ENCODE measurements at places on chromosomes 1 and 21.

GRCh38 chr1:2314803-2315673 lies 76.3 kb downstream of the MORN1 start:
- DNase-seq = peak; percentile 61

DNA sequence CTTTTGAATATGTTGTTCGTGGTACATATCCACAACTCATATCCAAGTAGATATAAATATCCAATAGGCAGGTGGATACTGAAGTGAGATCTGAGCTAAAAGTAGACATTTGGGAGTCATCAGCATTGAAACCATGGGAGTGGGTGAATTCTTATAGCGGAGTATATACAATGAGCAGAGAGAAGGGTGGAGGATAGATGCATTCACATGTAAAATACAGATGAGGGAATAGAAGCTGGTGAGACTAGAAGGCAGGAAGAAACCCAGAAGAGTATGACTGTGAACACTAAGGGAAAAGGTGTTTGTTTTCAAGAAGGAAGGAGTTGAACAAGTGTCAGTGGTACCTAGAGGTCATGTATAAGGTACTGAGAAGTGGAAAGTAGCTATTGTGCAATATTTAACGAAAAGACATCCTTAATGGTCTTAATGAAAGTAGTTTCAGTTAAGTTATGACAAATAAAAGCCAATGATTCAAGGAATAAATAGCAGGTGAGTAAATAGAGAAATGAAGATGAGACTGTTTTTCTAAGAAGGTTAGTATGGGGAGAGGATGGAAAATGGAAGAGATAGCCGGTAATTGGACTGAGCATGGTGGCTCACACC lies 181.6 kb upstream of the CACYBP start:
- DNase-seq = no peak

GRCh38 chr1:37458551-37458950 lies 15.8 kb upstream of the ZC3H12A start:
- no peak for DNase-seq

- DNase-seq = no peak
Observed at GRCh38 chr1:159755451-159756007, 25.2 kb upstream of the DUSP23 start.

DNA sequence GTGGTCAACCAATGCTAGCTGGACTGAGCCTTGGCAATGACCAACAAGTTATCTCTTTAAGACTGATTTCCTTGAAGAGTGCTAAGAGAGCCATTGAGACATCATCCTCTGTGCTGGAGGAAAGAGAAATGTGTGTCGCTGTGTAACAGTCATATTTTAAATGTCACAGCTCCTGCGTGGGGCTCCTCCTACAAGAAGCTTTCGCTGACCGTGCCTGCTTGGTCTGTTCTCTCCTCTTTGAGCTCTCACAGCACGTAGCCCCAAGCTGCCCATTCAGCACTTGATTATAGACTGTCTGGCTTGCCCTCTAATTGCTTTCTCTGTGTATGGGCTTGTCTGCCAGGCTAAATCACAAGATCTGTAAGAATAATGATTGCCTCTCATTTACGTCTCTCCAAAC lies 221.3 kb downstream of the FOXD2 start:
- DNase-seq = no peak

GRCh38 chr1:184686540-184686939 lies 68.1 kb downstream of the EDEM3 start:
- DNase-seq = no peak

DNA sequence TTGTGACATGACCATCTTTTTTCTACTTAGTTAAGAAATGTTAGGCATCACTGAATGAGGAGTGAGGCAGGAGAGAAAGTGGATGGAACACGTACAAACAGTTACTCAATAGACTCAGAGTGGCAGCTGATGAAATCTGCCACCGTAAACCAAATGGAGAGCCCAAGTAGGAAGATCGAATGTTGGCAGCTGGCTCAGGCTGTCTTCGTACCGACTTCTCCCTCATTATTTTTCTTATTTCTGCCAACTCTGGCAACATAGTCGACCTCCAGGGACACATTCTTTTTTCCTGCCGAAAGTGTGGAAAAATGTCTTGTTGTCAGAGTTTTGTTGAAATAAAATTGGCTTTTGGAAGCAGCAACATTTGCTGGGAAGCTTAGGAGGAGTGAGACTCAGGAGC lies 143.3 kb downstream of the GREM2 start:
- DNase-seq = no peak

DNA sequence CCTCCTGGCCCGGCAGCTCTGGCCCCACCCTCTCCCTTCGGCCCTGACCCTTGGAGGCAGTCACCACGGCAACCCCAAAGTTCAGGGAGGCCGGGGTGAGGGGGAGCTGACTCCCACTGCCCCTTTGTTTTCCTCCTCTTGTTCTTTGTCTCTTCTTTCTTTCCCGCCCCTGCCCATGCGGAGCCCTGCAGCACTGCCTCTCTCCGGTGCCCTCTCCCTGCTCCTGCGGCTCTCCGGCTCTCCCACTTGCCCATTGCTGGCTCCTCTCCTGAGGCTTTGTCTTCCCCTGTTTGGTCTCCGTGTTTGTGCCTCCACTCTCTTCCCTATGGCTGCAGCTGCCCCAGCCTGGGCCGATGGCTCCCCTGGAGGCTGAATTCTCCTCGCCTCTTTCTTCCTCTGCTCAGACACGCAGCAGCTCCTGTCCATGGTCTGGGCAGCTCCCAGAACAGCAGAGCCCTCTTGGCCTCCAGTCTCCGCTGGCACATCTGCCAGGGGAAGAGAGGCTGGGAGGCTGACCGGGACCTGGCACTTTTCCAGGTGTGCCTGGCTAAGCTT lies 5.8 kb downstream of the CELSR2 start:
- DNase-seq = no peak

DNA sequence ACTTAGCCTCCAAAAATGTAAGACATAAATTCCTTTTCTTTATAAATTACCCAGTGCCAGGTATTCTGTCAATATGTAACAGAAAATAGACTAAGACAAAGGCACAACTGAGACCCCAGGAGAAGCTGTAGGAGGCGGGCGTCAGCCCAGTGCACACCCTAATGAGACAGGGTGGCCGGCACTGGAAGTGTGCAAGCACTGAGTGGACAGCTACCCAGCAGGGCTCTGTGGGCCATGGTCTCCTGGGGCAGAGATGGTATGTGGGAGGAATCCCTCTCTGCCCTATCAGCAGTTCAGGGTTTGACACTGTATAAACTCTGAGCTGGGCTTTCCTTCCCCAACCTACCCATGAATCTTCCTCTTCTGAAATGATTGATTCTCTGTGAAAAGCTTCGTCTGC lies 139.5 kb downstream of the GLIS1 start:
- no peak for DNase-seq

DNA sequence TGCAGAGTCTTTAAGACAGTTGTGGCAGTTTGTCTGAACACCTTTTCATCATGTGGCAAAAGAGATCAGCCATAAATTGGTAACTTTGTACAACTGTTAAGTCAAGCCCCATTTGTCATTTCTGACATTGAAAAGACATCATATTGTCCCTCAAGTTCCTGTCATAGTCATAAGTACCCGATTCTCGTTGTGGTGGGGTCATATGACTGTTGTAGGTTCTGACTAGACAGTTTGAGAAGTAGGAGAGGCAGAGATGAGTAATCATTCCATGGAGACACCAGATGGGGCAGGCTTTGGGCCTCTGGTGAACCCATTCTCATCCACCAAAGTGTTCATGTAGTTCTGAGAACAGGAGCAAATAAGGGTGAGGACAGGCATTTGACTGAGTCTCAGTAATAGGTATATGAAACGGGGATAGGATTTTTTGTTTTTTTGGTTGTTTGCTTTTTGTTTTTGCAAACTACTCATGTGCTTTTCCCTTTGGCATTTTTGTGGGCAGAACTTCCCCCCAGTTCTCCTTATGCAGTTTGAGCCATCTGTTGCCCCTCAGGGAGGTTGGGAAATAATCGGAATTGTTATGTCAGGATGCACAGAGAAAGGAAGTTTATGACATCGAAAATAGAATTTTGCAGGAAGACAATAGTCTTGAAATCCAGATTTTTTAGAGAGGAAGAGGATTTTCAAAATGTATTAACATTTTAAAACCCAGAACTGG lies 86.9 kb upstream of the KCNE2 start:
- peak; percentile 27 for DNase-seq

DNA sequence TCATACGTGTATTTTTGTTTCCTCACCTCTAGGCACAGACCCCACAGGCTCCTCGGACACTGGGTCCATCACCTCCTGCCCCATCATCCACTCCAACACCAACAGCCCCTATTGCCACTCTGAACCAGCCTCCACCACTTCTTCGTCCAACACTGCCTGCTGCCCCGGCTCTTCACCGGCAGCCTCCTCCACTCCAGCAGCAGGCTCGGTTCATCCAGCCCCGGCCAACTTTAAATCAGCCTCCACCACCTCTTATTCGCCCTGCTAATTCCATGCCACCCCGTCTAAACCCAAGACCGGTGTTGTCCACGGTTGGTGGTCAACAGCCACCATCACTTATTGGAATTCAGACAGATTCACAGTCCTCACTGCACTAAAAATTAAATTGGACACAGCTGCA lies 13.2 kb upstream of the TRAF5 start:
- no peak for DNase-seq

DNA sequence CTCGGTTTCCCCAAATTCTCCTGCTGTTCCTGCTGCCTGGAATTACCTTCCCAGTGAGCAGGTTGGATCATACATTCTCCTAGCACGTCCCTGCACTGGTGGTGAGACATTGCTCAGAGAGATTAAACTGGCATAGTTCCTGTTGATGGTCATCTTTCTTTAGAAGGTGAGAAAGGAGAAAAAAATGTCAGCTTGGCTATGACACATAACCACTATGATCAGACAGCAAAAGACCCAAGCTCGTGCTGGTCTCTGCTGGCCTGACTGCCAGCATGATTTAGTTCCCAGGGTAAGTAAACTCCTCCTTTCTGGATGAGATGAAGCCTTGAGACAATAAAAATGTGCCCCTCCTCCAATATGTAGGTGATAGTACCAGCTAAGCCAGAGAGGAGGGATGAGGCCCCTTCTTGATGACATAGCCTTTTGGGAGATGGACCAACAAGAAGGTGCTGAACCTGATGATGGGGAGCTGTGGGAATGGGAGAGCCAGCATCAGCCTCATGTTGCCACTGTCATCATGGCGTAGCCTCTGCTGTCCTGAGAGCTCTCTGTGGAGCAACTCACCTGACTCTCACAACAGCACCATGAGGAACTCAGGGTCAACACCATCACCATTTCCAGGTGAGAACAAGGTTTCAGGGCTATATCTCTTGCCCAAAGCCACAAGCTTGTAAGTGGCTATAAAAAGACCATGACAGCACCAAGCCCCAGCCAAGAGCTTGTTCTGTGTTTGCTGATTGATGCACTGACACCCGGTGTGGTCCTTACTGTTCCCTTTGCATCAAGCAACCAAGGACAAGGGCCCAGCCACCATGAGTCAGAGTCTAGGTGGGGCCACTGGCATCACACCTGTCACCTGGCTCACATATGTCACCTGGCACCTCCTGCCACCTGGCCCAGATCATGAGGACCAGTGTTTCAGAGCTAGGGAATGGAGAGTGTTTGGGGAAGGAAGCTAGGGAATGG lies 200.0 kb downstream of the MATN1 start:
- DNase-seq = no peak

DNA sequence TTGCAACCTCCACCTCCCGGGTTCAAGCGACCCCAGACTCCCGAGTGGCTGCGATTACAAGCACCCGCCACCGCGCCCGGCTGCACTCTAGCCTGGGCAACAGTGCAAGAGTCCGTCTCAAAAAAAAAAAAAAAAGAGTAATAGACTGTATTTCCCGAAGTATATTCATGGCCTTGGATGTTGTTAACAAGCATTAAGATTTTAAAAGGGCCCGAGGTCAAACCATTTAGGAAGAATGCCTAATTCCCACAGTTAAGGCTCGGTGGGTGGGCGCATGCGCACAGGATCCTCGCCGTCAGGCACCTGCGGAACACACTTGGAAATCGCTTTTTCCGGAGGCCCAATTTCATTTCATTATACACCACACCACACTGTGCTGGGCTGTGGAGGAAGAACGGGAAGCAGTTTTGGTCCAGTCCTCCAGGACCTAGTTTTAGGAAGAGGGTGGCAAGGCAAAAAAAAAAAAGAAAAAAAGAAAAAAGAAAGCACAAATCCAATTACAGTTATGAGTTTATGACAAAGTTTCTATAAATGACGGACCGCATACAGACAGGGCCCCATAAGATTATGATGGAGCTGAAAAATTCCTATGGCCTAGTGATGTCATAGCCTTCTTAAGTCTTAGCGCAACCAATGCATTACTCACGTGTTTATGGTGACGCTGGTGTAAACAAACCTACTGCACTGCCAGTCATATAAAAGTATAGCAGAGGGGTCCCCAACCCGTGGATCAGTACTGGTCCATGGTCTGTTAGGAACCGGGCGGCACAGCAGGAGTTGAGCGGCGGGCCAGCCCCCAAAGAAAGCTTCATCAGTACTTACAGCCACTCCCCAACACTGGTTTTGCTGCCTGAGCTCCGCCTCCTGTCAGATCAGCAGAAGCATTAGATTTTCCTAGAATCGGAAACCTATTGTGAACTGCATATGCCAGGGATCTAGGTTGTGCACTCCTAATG lies 38.2 kb downstream of the H3-3A start:
- DNase-seq = peak; percentile 63

DNA sequence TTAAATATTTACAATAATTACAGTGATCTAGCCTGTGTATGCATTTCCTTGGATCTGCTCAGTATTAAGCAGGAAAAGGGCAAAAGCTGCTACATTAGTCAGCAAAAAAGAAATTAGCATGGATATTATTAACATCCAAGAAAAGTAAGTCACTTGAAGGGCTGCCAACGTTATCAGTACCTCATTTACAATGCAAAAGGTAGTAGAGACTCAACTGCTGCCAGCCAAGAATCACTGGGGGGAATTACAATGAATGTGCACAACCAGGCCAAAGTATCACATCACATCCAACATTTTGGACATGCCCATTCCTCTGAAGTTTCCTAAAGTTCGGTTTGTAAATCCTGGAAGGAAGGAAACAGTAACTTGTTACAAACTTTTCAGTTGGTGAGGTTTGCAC lies 1.9 kb downstream of the CNN3 start:
- no peak for DNase-seq

GRCh38 chr21:41647806-41648561 lies 118.9 kb downstream of the RIPK4 start:
- no peak for DNase-seq

DNA sequence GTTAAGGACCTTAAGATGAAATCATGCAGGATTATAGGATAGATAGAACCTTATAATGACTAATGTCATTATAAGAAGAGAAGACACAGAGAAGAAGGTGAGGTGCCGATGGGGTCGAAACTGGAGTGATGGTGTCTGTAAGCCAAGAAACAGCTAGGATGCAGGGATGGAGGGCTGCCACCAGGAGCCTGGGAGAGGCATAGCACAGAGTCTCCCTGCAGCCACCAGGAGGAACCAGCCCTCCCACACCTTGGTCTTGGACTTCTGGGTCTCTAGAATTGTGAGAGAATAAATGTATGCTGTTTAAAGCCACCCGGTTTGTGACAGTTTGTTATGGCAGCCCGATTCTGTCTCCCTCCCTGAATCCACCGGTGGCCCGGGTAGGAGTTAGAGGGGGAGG lies 337.2 kb upstream of the AJAP1 start:
- no peak for DNase-seq

GRCh38 chr1:85244271-85245061 lies 15.0 kb downstream of the C1orf52 start:
- DNase-seq = no peak
